Activated CD4-positive, alpha-beta memory T cell treated with anti-CD3 and anti-CD28 coated beads for 36 hours (primary cell): ENCODE measurements at places on chromosomes 1 and 21.

GRCh38 chr1:241325456-241325855 lies 31.5 kb downstream of the RGS7 start:
- no peak overlapping the region for H3K27ac ChIP-seq
- H3K4me3 ChIP-seq, result no peak overlapping the region
- H3K27me3 ChIP-seq, result no peaks in the 10 kb centered on the region
- no peaks in the 10 kb centered on the region for H3K4me1 ChIP-seq
- no peaks in the 10 kb centered on the region for H3K36me3 ChIP-seq
- no peak for DNase-seq

GRCh38 chr1:38686927-38687255 lies 172.7 kb downstream of the RRAGC start:
- no peak for DNase-seq
- H3K36me3 ChIP-seq, result no peaks in the 10 kb centered on the region
- H3K4me3 ChIP-seq, result no peak overlapping the region

DNA sequence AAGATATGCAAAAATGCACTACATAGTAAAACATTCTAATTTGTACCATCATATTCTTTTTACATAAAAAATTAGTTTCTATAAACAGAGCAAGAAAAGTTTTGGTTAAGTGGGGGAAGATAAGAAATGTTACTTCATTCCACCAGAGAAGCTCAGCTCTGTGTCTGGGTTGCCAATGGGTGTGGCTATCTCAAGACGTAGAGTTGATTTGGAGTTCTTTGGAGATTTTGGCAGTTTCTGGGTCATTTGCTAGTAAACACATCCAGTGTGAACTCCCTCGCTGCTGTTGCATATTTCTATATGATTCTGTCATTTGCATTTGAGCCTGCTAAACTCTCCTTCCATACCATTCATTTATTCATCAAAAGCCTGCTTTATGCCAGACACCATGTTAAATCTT lies 7.2 kb downstream of the RGL1 start:
- H3K27me3 ChIP-seq, result no peaks in the 10 kb centered on the region
- no peak for DNase-seq
- no peak overlapping the region for H3K27ac ChIP-seq
- H3K4me3 ChIP-seq, result no peak overlapping the region
- H3K36me3 ChIP-seq, result no peaks in the 10 kb centered on the region
- H3K4me1 ChIP-seq, result no peaks in the 10 kb centered on the region

DNA sequence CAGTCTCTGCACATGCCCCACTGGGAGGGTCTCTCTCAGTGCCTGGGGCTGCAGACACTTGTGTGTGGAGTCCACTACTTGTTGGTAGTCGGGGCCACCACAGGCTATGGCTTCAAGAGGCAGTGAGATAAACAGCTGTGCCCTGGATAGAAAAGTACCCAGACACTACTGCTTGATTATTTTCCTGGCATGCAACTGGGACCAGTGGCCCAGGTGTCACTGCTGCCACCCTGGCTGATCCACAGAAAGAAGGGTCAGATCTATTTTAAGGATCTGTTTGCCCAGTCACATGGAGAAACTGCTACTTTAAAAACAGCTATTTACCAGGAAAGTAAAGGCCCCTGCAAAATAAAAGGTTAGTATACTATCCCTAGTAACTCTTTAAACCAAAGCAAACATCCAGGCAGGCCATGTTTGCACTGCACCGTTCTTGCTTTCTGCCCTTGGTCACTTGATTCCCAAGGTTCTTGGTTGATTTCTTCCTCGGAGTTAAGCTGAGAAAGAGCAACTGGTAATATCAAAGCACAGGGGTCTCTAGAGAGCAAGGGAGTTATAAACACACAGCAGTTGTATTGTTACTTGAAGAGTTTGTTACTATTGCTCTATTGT lies 99.9 kb downstream of the GLUL start:
- H3K4me3 ChIP-seq, result no peak overlapping the region
- no peaks in the 10 kb centered on the region for H3K27me3 ChIP-seq
- DNase-seq, result no peak

GRCh38 chr21:36783612-36784374 lies 84.9 kb downstream of the SIM2 start:
- no peaks in the 10 kb centered on the region for H3K27me3 ChIP-seq
- H3K27ac ChIP-seq, result no peak overlapping the region
- peak; percentile 22 for DNase-seq
- no peak overlapping the region for H3K4me3 ChIP-seq
- H3K4me1 ChIP-seq, result no peaks in the 10 kb centered on the region

GRCh38 chr1:51861669-51862068 lies 16.9 kb downstream of the NRDC start:
- no peak for DNase-seq
- H3K27ac ChIP-seq, result no peak overlapping the region
- no peak overlapping the region for H3K4me3 ChIP-seq
- no peaks in the 10 kb centered on the region for H3K27me3 ChIP-seq
- H3K4me1 ChIP-seq, result peaks cover 31% of the 10 kb centered on the region

DNA sequence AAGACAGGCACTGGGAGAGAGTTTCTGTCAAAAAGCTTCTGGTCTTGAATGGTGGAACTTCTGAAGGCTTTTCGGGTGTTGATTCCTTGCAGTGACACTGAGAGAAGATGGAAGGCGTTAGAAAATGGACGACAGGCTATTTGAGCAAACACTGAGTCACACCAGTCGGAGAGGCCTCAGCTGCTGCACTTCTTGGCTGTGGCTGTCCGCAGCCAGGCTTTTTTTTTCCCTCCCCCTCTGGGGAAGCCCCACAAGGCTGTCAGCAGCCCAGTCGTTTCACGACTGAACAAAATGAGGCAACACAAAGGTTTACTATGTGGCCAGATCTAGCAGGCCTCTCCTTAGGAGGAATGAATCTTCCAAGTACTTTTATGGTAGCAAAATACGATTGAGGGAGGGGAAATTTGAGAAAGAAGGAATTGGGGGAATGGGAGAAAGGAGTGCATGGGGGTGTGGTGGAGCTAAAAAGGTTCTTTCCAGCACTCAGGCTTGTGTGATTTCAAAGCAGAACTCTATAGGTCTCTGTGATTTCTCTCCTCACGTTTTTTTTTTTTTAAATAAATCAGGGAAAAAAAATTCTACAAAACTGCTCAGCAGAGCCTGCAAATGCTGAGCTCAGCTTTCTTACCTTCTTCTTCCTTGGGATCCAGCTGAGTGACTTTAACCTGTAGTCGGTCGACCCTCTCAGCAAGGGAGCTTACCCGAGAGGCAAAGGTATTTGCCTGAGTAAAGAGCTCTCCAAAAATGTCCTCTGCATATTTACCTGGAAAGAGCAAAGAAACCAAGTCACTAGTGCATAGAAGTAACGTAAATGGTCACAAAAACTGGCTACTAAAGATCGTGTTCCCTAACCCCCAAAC lies 26.1 kb downstream of the GPR3 start:
- peak overlapping the region; percentile 27 for H3K4me3 ChIP-seq
- H3K27me3 ChIP-seq, result no peaks in the 10 kb centered on the region
- DNase-seq, result peak; percentile 87
- peaks cover 37% of the 10 kb centered on the region for H3K36me3 ChIP-seq
- H3K4me1 ChIP-seq, result peaks cover 49% of the 10 kb centered on the region

GRCh38 chr1:207821464-207822045 lies 69.7 kb downstream of the CD46 start:
- no peak for DNase-seq
- peaks cover 2% of the 10 kb centered on the region for H3K27me3 ChIP-seq
- peaks cover 31% of the 10 kb centered on the region for H3K36me3 ChIP-seq
- H3K4me1 ChIP-seq, result peaks cover 80% of the 10 kb centered on the region
- H3K4me3 ChIP-seq, result no peak overlapping the region

DNA sequence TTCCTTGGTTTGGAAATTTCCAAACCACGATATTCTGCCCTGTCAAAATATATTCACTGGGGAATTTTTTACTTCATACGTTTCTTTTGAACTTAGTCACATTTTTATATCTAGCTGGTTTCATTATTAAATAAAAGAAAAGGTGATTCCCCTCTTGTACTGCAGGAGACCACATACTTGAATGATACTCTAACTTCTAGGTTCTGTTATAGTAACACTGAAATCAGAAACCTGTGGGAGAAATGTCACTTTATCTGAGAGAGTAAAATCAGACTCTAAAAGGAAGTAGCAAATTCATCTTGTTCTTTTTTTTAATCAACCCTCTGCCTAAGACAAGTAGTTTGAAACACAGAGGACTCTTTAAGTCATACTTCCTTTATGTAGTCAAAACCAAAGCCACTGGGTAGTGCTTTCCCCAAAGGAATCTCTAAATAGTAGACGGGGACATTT lies 34.4 kb downstream of the MRPL39 start:
- peak overlapping the region; percentile 68 for H3K4me3 ChIP-seq
- DNase-seq, result no peak
- peaks cover 86% of the 10 kb centered on the region for H3K36me3 ChIP-seq
- peaks cover 78% of the 10 kb centered on the region for H3K4me1 ChIP-seq

DNA sequence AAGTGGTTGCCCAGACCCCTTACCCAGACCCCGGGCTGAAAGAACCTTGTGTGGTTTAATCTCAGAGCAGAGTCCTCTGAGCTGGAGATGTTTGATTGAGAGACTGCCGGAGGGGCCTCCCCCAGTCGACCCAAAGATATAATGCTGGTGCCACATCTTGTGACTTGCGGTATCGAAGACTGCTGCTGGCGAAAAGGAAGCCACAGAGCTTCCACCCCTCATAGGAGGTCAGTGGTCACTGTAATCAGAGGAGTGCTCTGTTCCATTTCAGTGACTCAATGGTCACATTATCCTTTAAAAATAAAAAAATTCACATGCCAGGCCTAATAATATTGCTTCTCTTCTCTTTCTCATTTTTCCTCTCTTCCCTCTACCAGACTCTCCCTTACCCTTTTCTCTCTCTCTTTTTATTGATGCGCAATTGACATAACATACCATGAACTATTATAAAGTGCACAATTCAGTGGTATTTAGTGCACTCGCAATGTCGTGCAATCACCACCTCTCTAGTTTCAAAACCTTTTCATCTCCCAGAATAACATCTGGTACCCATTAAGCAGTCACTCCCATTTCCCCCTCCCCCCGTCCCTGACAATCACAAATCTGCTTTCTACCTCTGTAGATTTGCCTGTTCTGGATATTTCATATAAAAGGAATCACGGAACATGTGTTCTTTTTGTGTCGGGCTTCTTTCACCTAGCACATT lies 52.6 kb upstream of the LYST start:
- peaks cover 52% of the 10 kb centered on the region for H3K4me1 ChIP-seq
- H3K36me3 ChIP-seq, result no peaks in the 10 kb centered on the region
- H3K27me3 ChIP-seq, result no peaks in the 10 kb centered on the region
- no peak overlapping the region for H3K27ac ChIP-seq

GRCh38 chr1:27097484-27097917 lies 57.4 kb downstream of the SLC9A1 start:
- H3K27ac ChIP-seq, result no peak overlapping the region
- H3K36me3 ChIP-seq, result no peaks in the 10 kb centered on the region
- H3K27me3 ChIP-seq, result no peaks in the 10 kb centered on the region
- peak; percentile 85 for DNase-seq

DNA sequence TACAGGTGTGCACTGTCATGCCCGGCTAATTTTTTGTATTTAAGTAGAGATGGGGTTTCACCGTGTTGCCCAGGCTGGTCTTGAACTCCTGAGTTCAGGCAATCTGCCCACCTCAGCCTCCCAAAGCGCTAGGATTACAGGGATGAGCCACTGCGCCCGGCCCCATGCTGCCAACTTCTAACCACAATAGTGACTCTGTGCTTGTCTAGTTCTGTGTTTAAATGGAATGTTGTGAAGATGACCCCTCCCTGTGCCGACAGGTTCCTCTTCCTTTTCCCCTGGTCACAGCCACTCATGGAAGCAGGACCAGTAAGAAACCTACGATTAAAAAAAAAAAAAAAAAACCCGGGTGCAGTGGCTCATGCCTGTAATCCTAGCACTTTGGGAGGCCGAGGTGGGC lies 4.7 kb downstream of the MAP1LC3C start:
- H3K27me3 ChIP-seq, result peaks cover 2% of the 10 kb centered on the region
- no peaks in the 10 kb centered on the region for H3K36me3 ChIP-seq
- no peak for DNase-seq
- no peak overlapping the region for H3K27ac ChIP-seq
- no peak overlapping the region for H3K4me3 ChIP-seq

- no peaks in the 10 kb centered on the region for H3K4me1 ChIP-seq
- H3K27me3 ChIP-seq, result peaks cover 10% of the 10 kb centered on the region
- H3K27ac ChIP-seq, result no peak overlapping the region
- H3K36me3 ChIP-seq, result no peaks in the 10 kb centered on the region
- H3K4me3 ChIP-seq, result no peak overlapping the region
- no peak for DNase-seq
Measured at GRCh38 chr1:48676376-48676775, 100.3 kb downstream of the BEND5 start.

GRCh38 chr21:41887667-41888066 lies 8.5 kb upstream of the PRDM15 start:
- H3K27me3 ChIP-seq, result no peaks in the 10 kb centered on the region
- H3K36me3 ChIP-seq, result no peaks in the 10 kb centered on the region
- H3K4me1 ChIP-seq, result no peaks in the 10 kb centered on the region

GRCh38 chr1:215645182-215645581 lies 78.1 kb downstream of the KCTD3 start:
- no peak overlapping the region for H3K4me3 ChIP-seq
- no peak for DNase-seq
- no peak overlapping the region for H3K27ac ChIP-seq
- H3K36me3 ChIP-seq, result no peaks in the 10 kb centered on the region
